Large intestine (tissue), 12 donors: ENCODE measurements at places on chromosomes 7 and 10. TPM values are rescaled to one million over a fixed set of nuclear protein-coding genes. Genes with fewer than 3 reads are reported as not detected.
A peak's percentile ranks its signal among the peaks of the same experiment; 100 is the strongest.

ADAMTS14 gene
- 7.2 TPM for polyA plus RNA-seq

ENTPD7 gene
- polyA plus RNA-seq: 56.2 TPM

- no peaks in the 10 kb centered on the region for H3K36me3 ChIP-seq
- no peaks in the 10 kb centered on the region for H3K27me3 ChIP-seq
- no peaks in the 10 kb centered on the region for H3K4me1 ChIP-seq
- peak; percentile 4 for DNase-seq
- H3K4me3 ChIP-seq: no peak overlapping the region
- no peak overlapping the region for H3K27ac ChIP-seq
Observed at GRCh38 chr10:116385994-116386809, 41.4 kb upstream of the PNLIPRP3 start.

- DNase-seq: peak; percentile 57
- peak overlapping the region; percentile 88 for H3K27ac ChIP-seq
- H3K4me1 ChIP-seq: peaks cover 56% of the 10 kb centered on the region
Observed at GRCh38 chr10:119315128-119316001, 108.0 kb downstream of the GRK5 start.

DNA2 gene
- 7.9 TPM for polyA plus RNA-seq

DNA sequence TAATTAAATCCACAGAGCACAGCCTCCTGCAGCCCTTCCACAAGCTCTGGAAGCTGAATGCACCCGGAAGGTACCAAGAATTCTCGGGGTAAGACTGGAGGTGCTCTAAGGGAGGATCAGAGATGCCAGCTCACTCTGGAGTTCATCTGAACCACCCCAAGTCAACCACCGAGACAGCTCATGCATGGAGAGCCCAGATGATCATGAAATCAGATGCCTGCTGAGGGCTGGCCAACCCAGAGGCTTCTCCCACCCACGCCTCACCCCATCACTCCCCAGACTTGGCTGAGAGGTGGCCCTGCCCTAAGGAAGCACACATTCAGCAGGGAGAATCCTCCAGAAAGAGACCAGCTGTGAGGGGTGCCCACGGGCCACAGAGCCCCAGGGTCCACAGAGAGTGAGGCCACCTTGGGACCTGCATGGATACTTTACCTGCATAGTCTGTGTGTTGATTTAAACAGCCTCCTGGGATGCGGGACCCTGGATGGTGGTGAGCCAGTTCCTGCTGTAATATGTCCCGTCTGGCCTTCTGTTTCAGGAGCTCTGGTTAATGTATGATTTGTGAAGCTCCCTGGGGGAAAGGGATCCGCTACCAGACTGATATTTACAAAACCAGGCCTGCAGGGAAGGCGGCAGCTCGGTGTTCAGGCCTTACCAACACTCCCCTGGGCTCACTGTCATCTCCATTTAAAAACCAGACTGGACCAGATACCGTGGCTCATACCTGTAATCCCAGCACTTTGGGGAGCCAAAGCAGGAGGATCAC is 64.9 kb downstream of the INSIG1 start:
- no peak overlapping the region for H3K4me3 ChIP-seq
- peaks cover 80% of the 10 kb centered on the region for H3K27me3 ChIP-seq
- H3K27ac ChIP-seq: no peak overlapping the region
- peaks cover 10% of the 10 kb centered on the region for H3K4me1 ChIP-seq
- H3K36me3 ChIP-seq: no peaks in the 10 kb centered on the region
